ENCODE measurements at places on chromosomes 2 and 18.

DNA sequence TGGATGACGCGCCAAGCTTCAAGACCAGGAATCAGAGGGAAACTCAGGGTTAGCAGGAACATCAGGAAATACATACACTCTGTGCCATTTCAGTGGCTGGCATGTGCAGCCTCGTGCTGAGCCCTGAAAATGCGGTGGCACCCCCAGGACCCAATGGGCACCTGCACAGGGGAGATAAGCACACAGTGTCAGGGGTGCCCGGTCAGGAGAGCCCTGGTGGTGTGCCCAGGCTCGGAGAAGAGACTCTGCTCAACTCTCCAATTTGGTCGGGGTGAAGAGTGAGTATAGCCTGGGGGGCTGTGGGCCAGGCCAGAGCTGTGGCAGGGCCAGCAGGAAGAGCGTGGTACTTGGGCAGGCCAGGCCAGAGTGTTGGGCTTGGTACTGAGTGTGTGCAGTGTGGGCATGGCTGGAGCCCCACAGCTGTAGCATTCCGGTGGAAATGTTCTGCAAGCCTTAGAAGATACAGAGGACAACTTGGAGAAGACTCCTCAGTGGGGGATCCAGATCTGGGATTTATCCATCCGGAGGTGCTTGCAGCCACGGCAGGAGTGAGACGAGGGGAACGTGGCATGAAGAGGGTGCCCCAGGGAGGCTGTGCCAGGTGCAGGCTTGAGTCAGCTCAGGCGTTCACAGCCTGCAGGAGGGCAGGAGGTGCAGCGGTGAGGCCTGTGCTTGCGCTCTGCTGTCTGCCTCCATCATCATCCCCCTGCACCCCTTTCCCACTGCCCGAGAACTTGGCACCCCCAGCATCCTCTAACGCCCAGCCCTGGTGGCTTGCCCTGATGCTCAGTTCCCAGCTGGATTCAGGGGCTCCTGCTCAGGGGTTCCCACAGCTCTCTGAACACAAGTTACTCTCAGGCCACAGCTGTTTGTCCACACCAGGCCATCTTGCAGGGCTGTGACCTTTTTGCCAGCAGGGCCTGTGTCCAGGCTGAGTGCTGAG is 451.7 kb upstream of the HS6ST1 start:
- DNase-seq: no peak

- no peak for DNase-seq
These were observed 14.3 kb upstream of the C2orf80 start for GRCh38 chr2:208204166-208204565.

DNA sequence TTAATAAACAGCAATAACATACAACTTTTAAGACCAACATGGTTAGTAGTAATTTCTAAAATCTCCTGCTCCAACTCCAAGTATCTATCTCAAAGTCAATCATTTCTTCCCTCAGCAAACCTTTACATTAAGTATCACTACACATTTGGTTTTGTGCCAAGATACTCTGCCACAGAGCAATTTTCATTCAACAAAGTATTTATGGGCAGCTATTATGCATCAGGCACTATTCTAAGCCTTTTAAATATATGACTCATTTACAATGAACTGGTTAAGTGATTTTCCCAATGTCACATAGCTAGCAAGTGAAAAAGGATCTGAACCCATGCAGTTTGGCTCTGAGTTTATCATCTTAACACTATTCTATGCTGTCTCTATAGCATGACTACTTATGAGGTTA is 264.3 kb downstream of the NOL4 start:
- no peak for DNase-seq

GRCh38 chr2:1081451-1082225 is 131.0 kb downstream of the SNTG2 start:
- no peak for DNase-seq

- no peak for DNase-seq
These were observed 14.9 kb downstream of the ATOH8 start for GRCh38 chr2:85768713-85769112.

DNA sequence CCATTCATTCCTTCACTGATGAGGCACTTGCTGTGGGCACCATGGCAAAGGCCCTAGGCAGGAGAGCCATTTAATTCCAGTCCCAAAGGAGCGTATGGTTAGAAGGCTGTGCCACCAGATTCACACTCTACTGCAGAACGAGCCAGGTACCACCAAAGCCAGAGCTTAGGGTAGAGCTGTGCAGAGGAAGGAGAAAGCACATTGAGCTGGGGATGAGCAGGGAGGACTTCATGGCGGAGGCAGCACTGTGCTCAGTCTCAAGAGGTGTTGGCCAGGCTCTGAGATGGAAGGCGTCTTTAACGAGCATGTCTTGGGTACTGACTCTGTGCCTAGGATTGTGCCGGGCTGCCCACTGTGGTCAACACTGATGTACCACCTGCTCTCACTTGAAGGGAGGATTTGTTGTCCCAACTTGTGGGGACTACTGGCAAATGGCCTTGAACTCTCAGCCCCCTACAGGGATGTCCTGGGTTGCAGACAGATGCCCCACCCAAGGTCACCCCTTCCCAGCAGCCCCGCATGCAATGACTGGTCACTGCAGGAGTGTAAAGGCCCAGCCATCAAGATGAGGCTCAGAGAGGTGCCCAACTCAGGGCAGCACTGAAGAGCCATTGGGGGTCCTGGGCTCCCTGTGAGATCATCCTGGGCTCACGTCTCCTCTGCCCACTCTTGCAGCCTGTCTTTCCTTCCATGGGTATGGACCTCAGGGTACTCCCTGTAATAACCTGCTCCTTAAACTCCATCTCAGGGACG is 251.4 kb downstream of the GLI2 start:
- no peak for DNase-seq

DNA sequence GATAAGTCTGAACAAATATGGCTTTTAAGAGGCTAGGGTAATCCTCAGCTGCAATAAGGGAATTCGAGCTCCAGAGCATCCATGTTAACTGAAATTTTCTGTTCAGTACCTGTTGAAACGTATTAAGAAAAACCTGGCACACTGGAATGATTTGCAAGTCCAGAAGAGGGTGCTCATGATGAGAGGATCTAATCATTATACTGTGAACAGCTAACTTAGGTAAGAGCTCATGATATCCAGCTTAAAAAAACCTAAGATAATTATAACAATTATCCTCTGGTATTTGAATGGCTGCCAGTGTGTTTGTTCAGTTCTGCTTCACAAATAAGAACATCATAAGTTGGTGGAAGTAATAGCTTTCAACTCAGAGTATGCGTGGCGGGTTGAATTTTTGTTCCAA is 1118.3 kb upstream of the DDX18 start:
- DNase-seq: no peak

DNA sequence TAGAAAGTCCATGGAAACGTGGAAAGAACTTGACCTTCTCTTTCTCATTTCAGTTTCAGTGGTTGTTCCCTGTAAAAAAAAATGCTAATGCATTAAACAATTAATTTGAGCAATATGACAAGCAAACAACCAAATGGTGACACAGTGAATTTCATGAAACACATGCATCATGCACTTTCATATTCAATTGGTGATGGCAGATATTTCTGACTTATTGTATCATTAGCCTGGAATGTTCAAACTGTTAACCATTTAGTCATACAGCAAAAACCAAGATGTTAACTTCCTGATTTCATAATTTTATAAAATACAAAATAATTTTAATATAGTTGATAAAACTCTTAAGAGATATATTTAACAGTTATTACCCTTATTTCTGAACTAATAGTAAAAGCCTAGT is 85.5 kb downstream of the SCN1A start:
- DNase-seq: no peak

- no peak for DNase-seq
These were observed 79.8 kb downstream of the DTNA start for GRCh38 chr18:34789768-34790344.

- DNase-seq: no peak
These were observed 232.2 kb downstream of the IKZF2 start for GRCh38 chr2:212919238-212919637.

- no peak for DNase-seq
These were observed 40.3 kb downstream of the TPO start for GRCh38 chr2:1453561-1453960.

DNA sequence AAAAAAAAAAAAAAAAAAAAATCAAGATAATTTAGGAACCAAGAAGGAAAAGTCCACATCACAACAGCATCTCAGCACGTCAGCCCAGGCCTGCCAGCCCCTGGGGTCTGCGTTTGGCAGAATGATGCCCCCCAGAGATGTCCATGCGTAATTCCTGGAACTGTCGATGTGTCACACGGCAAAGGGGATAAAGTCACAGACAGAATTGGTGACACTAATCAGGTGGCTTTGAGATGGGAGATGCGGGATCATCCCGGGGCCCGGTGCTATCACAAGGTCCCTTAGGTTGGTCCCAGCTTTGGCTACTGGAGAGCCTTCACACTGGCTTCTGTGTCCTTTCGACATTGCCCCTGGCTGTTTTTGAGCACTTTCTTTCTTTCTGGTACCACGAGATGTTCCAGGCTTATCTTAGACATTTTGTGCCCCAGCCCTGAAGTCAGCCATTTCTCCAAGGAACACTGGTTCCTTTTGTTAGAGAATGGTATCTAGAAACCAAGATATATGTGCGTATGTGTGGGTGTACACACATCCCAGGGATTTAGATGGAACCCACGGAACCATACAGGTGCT is 20.7 kb downstream of the RAMP1 start:
- DNase-seq: no peak

GRCh38 chr2:217899231-217900009 is 103.4 kb downstream of the TNS1 start:
- peak; percentile 53 for DNase-seq

DNA sequence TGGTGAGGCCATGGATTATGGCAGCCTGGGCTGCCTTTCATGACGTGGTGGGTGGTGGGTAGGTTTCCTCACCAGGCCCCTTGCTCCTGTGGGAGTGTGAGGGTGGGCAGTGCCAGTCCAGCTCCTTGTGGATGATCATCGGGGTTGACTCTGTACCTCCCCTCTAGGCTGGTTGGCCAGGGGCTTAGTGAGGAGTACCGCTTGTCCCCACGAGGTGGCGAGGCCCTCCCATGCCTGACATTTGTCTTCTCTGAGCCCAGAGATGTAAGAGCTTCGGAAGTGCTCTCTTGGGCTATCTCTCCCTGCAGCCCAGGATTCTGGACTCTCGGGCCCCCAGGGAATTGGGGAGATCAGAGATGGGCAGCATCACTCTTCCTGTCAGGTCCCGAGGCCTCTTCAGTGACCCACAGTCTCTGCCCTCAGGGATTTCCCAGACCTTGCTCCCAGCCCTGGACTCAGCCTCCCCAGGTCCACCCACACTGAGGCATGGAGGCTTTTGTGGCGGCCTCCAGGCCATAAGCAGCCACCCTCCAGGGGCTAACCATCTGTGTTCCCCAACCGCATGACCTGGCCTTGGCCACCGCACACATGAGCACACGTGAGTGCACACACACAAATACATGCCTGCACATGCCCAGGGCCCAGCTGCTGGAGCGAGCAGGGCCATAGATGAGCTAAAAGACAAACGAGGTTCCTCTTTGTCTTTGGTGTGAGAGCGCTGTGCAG is 6.5 kb downstream of the SPR start:
- DNase-seq: peak; percentile 51

- DNase-seq: no peak
These were observed 3.8 kb downstream of the LRRFIP1 start for GRCh38 chr2:237631007-237631785.

DNA sequence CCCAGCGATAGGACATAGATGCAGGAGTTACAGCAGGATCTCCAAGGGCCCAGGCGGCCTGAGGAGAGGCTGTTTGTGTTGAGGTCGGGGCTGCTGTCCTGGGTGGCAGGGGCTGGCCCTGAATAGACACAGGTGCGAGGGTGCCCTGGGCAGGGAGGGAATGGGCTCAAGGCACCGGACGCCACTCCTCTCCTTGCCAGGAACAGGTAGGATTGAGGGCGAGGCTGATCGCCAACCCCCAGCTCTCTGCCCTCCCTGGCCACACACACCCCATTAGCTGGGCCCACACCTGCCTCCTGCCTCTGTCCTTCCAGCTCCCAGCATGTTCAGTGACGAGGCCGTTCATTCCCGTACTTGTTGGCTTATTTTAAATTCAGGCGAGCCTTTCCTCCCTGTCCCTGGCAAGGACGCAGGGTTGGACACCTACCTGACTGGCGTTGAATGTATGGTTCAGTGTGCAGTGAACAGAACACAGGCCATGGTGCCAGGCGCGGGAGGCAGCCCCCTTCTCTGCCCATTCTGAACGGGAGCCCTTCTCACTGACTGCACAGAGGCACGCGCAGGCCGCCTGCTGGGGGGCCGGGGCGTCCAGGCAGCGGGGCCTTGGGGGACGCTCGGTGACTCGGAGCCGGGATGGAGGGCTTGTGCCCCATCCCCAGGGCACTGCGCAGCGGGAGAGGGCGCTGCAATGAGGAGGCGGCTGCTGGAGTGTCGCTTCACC is 41.3 kb upstream of the SNED1 start:
- DNase-seq: no peak

GRCh38 chr2:122486086-122486485 is 730.6 kb downstream of the TSN start:
- no peak for DNase-seq

DNA sequence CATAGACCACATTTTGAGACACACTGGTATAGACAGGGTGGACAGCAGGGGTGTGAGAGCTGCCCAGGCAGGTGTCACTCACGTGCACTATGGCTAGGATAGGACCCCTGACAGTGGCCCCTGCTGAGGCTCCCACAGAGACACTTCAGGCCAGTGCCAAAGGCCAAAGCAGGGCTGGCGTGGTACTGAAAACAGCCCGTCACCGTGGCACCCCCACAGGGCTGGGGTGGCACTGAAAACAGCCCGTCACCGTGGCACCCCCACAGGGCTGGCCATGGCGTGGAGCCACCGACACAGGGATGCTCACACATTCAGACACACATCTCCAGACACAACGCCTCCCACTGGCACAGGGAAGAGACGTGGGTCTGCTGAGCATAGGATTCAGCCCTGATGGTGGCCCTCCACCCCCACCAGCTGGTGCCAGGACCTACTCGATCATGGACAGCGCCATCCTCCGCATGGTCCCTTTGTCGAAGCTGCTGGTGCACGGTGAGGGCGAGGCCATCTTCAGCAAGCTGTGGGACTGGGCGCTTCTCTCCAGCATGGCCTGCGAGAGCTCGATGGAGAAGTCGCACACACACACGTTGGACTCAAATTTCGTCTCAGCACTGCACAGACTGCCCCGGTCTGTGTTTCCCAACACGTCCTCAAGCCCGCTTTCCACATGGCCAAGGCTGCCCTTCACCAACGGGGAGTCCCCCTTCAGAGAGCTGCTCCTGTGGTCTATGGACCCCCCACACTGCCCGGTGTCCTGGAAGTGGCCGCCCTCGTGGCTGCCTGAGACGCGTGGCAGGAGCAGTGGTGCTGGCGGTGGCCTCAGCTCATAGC is 34.1 kb downstream of the ANKMY1 start:
- no peak for DNase-seq

DNA sequence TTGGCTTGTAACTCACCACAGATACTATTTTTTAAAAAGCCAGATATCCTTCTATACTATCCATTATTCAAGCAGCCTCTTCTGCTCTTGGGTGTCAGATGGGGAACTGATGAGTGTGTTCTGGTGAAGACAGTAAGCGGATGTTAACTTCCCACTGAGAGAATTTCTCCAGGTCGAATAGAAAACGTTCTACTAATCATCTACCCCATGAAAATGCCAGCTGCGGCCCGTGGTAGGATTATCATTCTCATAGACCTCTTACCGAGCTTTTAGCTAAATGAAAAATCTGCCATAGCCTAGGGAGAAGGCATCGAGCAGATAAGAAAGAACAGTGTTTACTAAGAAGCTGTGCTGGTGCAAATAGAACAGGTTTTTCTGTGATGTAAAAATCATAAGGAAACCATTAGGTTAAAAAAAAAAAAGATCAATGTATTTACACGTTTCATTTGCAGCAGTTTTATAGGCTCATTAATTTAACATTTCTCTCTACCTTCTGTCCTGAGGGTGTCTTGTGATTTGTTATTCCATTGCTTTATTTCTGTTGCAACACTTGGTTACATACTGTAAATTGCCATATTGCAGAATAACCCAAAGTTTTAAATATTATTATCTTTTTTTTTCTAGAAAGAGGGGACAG is 1521.5 kb upstream of the ZEB2 start:
- no peak for DNase-seq
